ENCODE measurements at places on chromosomes 16 and 17.

- DNase-seq = no peak
Observed at GRCh38 chr16:85029408-85029784, 1.8 kb downstream of the KIAA0513 start.

DNA sequence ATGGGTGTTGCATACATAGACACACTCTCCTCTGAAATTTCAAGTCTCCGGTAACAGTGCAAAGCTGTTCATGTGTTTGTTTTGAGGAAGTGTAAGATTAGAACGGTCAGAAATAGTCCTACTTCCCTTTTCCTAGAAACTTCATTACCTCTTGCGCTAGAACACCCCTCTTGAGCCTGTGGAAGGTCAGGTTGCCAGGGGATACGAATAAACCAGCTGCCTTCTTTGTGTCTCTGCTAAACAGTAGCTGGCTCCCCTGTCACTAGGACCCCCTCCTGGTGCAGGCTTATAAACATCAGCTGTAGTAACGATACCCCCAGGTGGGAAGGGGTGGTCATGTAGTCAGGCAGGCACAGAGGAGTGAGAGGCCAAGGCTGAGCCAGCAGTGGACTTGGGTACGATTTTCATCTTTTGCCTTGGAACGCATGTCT, 113.4 kb upstream of the RCVRN start:
- no peak for DNase-seq

GRCh38 chr16:9012848-9013507, 49.3 kb upstream of the USP7 start:
- DNase-seq = no peak

DNA sequence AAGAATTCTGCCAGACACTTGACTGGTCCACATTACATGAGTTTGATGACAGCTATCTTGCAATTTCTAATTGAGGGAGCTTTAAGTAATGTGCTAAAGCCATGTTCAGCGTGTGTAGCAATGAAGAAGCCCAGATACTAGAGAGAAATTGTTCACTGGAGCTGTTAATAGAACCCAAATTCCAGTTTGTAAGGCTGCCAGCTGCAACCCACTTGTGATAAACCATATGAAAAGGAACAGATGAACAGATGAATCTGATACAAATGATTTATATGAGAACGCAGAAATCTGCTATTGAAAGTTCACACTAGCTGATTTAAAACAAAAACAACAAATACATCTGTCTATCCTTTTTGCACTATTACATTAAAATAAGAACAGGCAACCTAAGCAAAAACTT, 6.2 kb downstream of the NACA2 start:
- DNase-seq = no peak

DNA sequence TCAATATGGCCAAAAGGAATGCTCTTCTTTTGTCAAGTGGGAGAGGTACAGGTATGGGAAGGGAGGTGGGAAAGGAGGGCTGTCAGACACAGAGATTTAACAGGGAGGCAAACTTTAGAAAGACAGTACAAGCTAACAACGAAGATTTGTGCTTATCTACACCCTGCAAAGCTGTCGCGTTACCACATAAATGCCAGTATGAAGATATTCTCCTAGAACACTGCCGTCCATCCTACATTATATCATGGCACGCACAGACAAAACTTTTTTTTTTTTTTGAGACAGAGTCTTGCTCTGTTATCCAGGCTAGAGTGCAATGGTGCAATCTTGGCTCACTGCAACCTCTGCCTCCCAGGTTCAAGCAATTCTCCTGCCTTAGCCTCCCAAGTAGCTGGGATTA, 50.6 kb downstream of the STH start:
- DNase-seq = no peak

DNA sequence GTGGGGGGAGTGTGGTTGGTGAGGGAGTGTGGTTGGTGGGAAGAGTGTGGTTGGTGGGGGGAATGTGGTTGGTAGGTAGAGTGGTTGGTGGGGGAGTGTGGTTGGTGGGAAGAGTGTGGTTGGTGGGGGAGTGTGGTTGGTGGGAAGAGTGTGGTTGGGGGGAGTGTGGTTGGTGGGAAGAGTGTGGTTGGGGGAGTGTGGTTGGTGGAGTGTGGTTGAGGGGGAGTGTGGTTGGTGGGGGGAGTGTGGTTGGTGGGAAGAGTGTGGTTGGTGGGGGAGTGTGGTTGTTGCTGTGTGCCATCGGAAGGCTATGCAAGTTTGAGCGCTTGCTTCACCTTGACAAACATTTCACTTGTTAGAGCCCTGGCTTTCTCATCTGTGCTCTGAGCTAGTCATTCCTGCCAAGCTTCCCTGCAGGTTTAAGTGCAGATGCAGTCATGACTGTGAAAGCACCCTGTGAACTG, 20.1 kb downstream of the MINK1 start:
- DNase-seq = no peak

GRCh38 chr16:1182316-1182671, 29.4 kb downstream of the CACNA1H start:
- DNase-seq = no peak

- no peak for DNase-seq
Observed at GRCh38 chr17:7850701-7851437, 4.0 kb upstream of the TMEM88 start.

DNA sequence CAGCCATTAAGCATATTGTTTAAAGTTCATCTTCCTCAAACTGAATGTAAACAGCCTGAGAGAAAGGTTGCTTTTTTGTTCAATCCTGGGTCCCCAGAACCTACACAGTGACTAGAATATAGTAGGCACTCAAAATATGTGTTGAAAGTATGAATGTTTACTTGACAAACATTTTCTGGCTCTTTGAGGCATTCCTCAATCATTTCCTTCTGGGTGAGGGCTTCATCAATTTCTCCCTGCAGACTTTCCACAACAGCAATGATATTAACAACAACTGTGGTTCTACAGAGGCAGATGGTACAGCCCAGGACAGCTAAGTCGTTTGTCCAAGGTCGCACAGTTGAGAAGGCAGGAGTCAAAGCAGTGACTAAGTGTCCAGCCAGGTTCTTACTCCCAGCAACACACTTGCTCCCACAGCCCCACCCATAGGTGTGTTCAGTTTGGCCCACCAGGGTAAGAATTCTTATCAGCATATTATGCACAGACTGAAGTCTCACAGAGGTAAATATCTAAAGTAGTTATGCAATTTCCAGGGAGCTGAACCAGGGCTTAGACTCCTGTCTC, 61.1 kb downstream of the HS3ST3B1 start:
- no peak for DNase-seq

- no peak for DNase-seq
Observed at GRCh38 chr17:28396635-28397239, 9.3 kb downstream of the SLC46A1 start.

DNA sequence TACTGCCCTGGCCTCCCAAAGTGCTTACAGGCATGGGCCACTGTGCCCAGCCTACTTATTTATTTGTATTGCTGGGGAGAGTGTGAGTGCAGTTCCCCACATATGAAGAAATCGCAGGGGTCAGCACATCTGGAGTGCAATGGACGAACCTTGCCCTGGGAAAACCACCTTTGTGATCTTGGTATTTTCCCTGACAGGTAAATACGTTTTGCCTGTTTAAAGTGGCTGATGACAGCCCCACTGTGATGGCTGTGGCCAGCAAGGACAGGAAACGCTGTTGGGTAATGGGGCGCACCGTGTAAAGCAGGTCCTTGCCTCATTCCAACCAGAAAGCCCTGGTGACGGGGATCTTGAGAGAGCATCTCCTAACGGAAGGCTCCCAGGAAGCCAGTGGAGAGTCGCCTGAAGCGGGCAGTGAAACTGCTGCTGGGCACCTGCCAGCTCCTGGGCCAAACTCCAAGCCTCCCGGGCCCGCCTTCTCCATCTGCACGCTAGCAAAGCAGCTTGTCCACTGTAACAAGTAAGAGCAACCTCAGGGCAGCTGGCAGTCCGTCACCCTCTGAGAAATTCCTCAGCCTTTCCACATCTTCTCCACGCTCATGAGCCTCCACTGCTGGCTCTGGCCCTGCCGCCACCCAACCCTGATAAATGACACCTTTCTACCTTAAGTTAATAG, 17.5 kb downstream of the EMC8 start:
- DNase-seq = peak; percentile 8

DNA sequence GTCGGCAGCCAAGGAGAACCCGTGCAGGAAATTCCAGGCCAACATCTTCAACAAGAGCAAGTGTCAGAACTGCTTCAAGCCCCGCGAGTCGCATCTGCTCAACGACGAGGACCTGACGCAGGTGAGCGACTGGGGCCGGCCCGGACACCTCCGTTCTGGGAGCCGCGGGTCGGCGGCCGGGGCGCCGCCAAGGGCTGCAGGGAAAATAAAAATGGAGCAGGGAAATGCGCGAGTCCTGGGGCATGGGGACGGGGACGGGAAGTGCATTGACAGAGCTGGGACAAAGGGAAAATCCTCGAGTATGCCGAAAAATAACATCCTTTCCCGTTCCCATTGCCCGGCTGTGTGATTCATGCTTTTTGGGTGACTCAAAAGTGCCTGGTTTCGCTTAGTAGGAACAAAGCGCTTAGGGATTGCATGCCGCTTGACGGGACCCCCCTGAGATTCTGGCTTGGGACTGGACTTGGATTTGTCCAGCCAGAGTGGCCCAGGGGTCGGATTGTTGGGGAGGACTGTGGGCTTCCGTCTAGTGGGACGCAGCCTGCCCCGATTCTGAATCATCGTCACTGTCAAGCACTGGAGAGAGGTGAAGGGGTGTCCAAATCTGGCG, 699 bp downstream of the MPRIP start:
- DNase-seq = no peak

DNA sequence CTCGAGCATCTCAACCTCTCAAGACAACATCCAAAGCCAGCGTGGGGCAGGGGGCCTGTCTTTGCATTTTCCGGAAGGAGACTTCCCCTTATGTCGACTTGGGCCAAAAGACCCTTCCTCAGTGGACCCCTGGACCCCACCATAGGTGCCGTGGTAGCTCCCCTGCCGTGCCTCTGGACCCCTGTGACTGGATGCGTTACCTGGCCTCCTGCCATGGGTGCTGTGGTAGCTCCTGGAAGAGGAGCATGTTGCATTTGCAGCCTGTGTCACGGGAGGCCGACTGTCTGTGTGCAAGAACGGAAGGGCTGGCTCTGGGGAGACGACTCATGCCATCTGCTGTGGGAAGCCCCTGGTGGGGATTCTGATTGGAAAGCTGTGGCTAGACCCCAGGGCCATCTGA, 130.1 kb downstream of the FOXL1 start:
- DNase-seq = no peak

DNA sequence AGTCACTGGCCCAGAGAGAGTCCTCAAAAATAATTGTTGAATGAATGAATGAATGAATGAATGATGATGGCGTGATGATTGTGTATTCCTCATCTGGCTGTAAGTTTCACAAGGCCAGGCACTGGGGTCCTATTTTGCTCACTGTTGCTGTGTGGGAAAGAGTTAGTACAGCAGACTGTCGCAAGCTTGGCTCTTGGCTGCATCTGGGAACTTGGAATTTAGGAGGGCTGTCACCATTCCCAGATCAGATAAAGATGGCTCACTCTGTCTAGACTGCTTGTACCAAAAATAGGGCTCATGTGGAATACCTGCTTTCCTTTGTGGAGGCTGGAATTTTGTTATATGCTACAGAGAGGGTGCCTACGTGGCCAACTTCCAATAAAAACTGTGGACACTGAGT, 530.6 kb downstream of the WWOX start:
- no peak for DNase-seq

GRCh38 chr16:82236415-82236814, 66.4 kb upstream of the MPHOSPH6 start:
- DNase-seq = no peak

GRCh38 chr17:18158022-18158600, 25.5 kb upstream of the ALKBH5 start:
- no peak for DNase-seq

GRCh38 chr16:59116744-59117143, 382.6 kb upstream of the GOT2 start:
- DNase-seq = no peak

- no peak for DNase-seq
Observed at GRCh38 chr16:70470927-70471341, 16.5 kb downstream of the FCSK start.

GRCh38 chr16:85789773-85790172, 9.6 kb downstream of the EMC8 start:
- DNase-seq = no peak

DNA sequence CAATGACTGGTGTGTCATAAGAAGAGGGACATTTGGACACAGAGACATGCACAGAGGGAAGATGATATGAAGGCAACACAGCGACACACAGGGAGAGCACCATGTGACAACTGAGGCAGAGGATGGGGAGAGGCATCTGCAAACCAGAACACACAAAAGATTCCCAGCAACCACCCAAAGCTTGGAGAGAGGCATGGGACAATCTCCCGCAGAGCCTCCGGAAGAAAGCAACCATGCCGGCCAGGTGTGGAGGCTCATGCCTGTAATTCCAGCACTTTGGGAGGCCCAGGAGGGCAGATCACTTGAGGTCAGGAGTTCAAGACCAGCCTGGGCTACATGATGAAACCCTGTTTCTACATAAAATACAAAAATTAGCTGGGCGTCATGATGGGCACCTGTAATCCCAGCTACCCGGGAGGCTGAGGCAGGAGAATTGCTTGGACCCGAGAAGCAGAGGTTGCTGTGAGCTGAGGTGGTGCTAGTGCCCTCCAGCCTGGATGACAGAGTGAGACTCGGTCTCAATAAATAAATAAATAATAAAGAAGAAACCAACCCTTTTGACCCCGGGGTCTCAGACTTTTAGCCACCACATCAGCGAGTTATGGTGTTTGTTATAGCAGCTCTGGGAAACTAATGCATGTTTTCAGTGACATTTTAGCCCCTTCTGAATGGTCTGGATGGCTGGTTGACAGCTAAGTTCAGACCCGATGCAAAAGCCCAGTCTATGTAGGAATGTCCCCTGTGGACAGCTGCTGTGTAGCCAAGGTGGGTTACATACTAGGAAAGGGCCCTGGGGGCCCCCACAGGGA, 13.8 kb upstream of the PLCG2 start:
- no peak for DNase-seq

DNA sequence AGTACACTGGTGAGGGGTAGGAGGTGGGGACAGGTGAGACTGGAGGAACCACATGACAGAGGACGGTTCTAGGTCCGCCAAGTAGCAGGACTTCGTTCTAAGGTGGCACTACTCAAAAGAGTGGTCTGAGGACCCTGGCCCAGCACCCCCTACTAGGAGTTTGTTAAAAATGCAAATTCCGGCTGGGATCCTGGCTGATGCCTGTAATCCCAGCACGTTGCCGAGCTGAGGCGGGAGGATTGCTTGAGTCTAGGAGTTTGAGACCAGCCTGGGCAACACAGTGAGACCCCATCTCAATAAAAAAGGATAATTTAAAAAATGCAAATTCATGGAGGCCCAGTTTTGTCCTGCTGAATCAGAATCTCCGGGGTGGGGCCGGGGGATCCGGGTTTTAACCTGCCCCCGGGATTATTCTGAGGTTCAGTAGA, 59.1 kb downstream of the WSB1 start:
- DNase-seq = no peak

All from NCI-H1105 (cell line).